ENCODE measurements at places on chromosomes 2 and 18. TPM values are rescaled to one million over a fixed set of nuclear protein-coding genes. Genes with fewer than 3 reads are reported as not detected.

- no peaks in the 10 kb centered on the region for H3K4me1 ChIP-seq
- H3K27ac ChIP-seq: no peak overlapping the region
- H3K36me3 ChIP-seq: no peaks in the 10 kb centered on the region
- H3K4me3 ChIP-seq: no peak overlapping the region
Measured at GRCh38 chr18:47968006-47968676, 37.7 kb upstream of the SMAD2 start.

- H3K36me3 ChIP-seq: no peaks in the 10 kb centered on the region
- H3K4me1 ChIP-seq: peaks cover 8% of the 10 kb centered on the region
- H3K4me3 ChIP-seq: no peak overlapping the region
- no peak for DNase-seq
- H3K27me3 ChIP-seq: peaks cover 3% of the 10 kb centered on the region
Measured at GRCh38 chr2:105180491-105180972, 61.0 kb upstream of the GPR45 start.

Gene TCF23
- 0.04 TPM for total RNA-seq

Gene SULT1C4
- total RNA-seq: 1.3 TPM

DNA sequence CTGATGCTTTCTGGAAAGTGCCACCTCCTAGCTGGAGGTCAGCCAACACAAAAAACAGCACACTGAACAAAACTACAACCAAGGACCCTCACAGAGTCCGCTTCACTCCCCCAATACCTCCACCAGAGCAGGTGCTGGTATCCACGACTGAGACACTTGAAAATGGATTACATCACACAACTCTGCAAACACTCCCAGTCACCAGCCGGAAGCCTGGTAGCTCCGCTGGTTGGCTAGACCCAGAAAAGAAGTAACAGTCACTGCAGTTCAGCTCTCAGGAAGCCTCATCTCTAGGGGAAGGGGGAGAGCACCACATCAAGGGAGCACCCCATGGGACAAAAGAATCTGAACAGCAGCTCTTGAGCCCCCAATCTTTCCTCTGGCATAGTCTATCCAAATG lies 175.4 kb downstream of the LCLAT1 start:
- no peaks in the 10 kb centered on the region for H3K27me3 ChIP-seq
- H3K4me3 ChIP-seq: no peak overlapping the region
- H3K36me3 ChIP-seq: peaks cover 4% of the 10 kb centered on the region
- H3K4me1 ChIP-seq: no peaks in the 10 kb centered on the region
- DNase-seq: no peak
- no peak overlapping the region for H3K27ac ChIP-seq

DNA sequence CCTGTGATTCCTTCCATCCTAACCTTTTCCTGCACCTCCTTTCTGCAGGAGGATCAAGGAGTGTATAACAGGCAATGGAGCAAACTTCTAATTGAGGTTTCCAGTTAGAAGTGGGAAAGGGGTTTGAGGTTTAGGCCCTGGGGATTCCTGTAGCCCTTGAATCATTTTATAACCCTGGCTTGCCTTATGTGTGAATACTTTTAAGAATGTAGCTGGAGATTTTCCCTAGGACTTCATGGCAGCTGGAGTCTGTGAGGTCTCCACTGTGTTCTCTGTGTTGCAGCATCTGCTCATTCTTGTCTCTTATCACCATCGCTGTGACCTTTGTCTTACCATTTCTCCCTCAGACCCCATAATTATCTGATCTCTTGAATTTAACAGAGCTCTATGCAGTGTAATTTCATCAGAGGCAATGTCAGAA lies 370.2 kb upstream of the SLC14A2 start:
- DNase-seq: no peak
- no peaks in the 10 kb centered on the region for H3K36me3 ChIP-seq
- H3K4me1 ChIP-seq: no peaks in the 10 kb centered on the region

DNA sequence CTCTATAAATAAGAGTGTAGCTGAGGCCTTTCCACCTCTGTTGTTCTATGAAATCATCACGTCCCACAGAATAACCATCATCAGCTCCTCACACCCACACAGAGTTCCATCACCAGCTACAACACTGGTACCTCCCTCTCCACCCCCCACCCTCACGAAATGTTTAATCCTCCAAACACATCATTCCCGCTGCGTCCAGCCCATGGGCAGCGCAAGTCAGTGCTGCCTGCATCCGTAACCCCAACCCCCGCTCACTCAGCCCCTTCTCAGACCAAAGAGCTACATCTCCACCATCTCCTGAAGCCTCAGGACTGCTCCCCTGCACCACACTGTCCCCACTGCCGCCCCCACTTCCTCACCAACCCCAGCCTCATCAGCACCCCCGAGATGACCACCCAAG lies 19.4 kb downstream of the DNMT3A start:
- DNase-seq: no peak
- H3K4me3 ChIP-seq: no peak overlapping the region
- H3K27me3 ChIP-seq: no peaks in the 10 kb centered on the region
- no peaks in the 10 kb centered on the region for H3K36me3 ChIP-seq
- H3K4me1 ChIP-seq: no peaks in the 10 kb centered on the region

GRCh38 chr2:231454361-231454791 lies 9.9 kb downstream of the NCL start:
- no peak overlapping the region for H3K27ac ChIP-seq
- H3K36me3 ChIP-seq: peaks cover 33% of the 10 kb centered on the region

- H3K4me1 ChIP-seq: no peaks in the 10 kb centered on the region
- H3K36me3 ChIP-seq: no peaks in the 10 kb centered on the region
- no peak overlapping the region for H3K4me3 ChIP-seq
- DNase-seq: no peak
Measured at GRCh38 chr2:29065068-29065811, 9.1 kb downstream of the PCARE start.

Gene VAMP8
- 97.0 TPM for total RNA-seq

- H3K4me3 ChIP-seq: no peak overlapping the region
- no peaks in the 10 kb centered on the region for H3K4me1 ChIP-seq
- H3K27me3 ChIP-seq: peaks cover 26% of the 10 kb centered on the region
- no peak for DNase-seq
Measured at GRCh38 chr2:237341872-237342271, 72.1 kb downstream of the COL6A3 start.

Gene UCN
- 0.36 TPM for total RNA-seq

Gene CCDC85A
- total RNA-seq: not detected

DNA sequence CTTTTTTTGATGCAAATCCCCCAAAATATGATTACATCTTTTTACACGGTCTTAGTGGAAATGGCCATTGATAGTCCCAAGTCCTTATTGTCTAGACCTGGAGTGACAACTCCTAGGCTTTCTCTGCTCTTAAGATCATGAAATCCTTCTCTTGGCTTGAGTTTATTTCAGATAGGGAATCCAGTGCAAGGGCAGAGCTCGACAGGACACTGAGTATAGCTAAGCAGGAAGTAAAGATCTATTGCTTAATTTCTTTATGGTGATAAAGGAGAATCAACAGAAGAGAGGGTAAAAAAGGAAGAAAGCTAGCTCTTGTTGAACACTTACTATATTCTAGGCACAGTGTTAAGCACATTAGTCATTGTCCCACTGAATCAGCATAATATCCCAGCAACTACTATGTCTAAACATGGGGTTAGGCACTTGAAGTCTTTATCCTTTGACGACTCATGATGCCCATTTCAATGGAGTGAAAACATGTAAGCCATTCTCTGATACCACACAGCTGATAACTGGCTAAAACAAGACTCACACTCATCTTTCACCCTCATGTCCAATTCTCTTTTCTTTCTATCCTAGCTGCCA lies 74.1 kb upstream of the LRATD1 start:
- no peaks in the 10 kb centered on the region for H3K36me3 ChIP-seq
- no peaks in the 10 kb centered on the region for H3K27me3 ChIP-seq
- DNase-seq: no peak
- no peak overlapping the region for H3K27ac ChIP-seq
- no peaks in the 10 kb centered on the region for H3K4me1 ChIP-seq

Gene TNFRSF11A
- total RNA-seq: 3.6 TPM

GRCh38 chr2:238426568-238427434 lies at the start of gene ASB1:
ASB1 (plus strand) TSS chr2:238426927; CDS start chr2:238427071, 144 bp downstream.
- peaks cover 13% of the 10 kb centered on the region for H3K36me3 ChIP-seq
- H3K4me1 ChIP-seq: peaks cover 49% of the 10 kb centered on the region
- peak within 1 kb of the TSS; percentile 92 for H3K4me3 ChIP-seq
- peak within 1 kb of the TSS; percentile 87 for H3K27ac ChIP-seq
- no peaks in the 10 kb centered on the region for H3K27me3 ChIP-seq

DNA sequence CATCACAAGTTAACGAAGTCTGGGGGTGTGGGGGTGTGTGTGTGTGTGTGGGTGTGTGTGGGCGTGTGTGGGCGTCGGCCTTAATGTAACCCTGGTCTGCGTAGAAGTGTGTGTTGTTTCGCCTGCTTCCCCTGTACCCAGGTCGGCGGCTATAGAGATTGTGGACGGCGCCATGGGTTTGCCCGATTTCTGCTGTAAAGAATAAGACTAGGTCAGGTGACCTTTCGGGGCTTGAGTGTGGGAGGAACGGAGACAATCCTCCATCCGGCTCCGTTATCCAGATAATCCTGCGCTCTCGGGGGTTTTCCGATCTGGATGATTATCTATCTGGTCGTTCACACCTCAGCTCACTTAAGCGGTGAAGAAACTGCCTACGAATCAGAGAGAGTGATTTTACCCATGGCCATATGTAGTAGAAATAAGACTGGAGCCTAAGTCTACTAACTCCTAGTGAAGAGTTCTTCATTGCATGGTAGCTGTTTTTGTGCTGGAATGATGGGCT lies 543 bp downstream of the HADHB start:
- peaks cover 52% of the 10 kb centered on the region for H3K4me1 ChIP-seq
- peak; percentile 44 for DNase-seq
- peak overlapping the region; percentile 91 for H3K27ac ChIP-seq
- H3K27me3 ChIP-seq: no peaks in the 10 kb centered on the region
- peak overlapping the region; percentile 94 for H3K4me3 ChIP-seq

DNA sequence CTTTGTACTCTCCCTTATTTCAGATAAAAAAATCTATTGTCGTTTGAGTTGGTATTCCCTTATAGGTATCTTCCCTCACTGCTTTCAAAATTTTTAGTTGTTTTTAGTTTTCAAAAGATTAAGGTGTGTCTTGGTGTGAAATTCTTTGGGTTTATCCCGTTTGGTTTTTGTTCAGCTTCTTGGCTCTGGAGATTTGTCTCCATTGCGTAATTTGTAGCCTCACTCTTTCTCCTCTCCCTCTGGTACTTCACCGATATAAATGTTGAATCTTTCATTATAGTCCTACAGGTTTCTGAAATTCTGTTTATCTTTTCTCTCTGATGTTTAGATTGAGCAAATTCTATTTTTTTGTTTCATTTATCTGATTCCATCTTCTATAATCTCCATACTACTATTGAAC lies 113.8 kb upstream of the HS6ST1 start:
- H3K36me3 ChIP-seq: no peaks in the 10 kb centered on the region
- no peaks in the 10 kb centered on the region for H3K4me1 ChIP-seq
- H3K4me3 ChIP-seq: no peak overlapping the region
- no peak overlapping the region for H3K27ac ChIP-seq
- H3K27me3 ChIP-seq: no peaks in the 10 kb centered on the region

Gene SFTPB
- total RNA-seq: not detected

Data from HepG2 (cell line).